ENCODE measurements at places on chromosomes 5 and 9.

DNA sequence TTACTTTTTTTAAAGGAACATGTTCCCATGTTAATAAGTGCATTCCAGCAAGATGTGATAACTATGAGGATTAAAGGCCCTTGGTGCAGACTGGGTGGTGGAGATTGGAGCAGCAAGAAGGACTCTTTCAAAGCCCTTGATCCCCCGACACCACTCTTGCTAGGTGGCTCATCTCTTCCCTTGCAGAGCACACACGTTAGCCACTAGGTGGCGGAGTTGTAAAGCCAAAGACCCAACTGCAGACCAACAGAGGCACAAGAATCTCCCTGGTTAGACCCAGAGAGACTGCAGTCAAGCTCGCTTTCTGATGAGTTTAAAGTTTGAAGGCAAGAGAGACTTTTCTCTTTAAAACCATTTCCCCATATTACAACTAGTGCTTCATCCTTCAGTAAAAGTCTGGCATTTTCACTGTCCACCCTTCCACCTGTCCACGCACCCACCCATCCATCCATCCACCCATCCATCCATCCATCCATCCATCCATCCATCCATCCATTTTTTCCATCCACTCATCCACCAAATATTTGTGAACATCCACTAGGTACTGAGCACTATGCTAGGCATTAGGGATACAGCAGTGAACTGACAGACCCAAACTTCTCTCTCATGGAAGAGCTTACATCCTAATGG lies 226.9 kb downstream of the MSX2 start:
- DNase-seq, result peak; percentile 17

DNA sequence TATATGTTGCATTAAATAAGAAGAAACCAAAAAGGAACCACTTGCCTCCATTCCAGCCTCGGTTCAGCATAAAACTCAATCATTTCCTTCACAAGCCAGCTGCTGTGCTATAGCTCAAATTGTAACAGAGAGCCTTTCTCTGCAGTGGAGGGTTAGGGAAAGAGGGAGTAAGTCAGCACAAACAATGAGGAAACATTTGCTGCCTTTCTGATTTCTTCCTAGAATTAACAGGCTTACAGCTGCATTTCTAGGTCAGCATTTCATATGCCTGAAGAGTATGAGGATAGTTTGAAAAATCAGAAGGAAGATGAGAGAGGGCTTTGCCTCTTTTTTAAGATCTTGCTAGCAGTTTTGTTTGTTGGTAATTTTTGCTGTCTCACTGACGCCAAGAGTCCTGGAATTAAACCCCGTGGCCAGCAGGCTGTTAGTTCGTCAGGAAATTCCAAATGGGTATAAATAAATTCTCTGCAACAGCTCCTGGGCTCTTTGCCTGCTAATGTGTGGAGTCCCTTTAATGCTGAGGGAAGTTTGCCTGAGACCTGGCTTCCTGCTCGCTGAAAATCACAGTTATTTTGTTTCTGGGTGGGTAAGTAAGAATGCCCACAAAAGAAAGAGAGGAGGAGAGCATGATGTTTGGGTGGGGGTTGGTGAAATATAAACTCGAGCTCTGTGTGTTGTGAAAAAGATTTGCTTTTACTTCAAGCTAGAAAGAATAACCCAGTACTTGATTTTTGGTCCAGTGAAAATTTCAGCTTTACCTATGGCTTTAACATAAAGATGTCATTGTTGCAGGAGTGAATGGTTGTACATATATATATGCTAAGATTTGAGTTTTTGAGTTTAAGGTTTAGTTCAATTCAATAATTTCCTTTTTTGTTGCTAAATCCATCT lies 148.1 kb upstream of the DMRT1 start:
- DNase-seq, result no peak

GRCh38 chr9:130003943-130004552 lies 38.9 kb downstream of the FNBP1 start:
- no peak for DNase-seq

DNA sequence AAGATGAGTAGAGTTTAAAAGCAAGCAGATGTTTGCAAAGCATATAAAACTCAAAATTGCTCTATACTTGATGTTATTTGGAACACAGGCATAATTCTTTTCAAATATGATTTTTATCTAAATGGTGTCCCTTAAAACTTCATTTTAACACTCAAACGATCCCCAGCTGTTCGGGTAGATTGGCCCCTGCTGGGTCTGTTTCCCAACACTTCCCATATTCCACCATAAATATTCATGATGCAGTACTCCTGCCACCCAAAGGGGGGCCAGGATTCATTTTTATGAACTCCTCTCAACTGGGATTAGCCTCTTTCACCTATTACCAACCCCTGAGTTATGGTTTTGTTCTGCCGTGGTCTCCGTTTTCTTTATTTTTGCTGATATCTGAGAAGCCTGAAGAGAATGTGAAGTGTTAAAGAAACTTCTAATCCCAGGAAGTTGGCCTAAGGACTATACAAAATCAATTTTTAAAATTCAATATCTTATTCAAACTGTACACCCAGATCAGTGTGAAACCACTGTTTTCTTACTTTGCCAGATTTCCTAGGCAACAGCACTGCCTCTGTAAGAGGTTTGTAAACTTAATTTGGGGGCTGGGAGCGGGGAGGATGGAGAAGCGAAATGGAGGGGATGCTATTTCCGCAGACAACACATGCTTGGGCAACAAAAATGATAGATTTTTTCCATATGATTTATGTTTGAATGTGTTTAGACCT lies 384.1 kb downstream of the DMRT2 start:
- DNase-seq, result no peak

GRCh38 chr5:112737070-112737462 lies 619 bp upstream of the APC start:
- no peak for DNase-seq

GRCh38 chr5:50995285-50995942 lies 329.0 kb downstream of the PARP8 start:
- no peak for DNase-seq

- no peak for DNase-seq
Observed at GRCh38 chr5:1782385-1783215, 17.0 kb downstream of the MRPL36 start.

- no peak for DNase-seq
Observed at GRCh38 chr9:137672907-137673791, 54.3 kb downstream of the EHMT1 start.

DNA sequence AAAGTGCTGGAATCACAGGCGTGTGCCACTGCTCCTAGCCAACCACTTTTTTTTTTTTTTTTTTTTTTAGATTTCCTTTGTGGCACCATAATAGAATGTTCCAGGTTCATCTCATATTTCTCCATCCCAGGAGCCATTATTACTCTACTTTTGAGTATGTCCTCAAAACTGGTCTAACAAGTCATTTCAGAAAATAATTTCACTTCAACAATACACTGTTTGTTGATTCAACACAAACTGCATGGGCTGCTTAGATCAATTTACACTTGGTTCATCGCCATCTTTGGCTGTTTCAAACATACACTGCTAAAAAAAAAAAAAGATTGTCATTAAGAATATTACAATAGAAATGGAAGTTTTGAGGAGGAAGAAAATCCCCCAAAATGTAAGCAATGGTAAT lies 57.9 kb downstream of the CSNK1A1 start:
- no peak for DNase-seq

- DNase-seq, result no peak
Observed at GRCh38 chr5:1021136-1021968, 12.8 kb downstream of the NKD2 start.

DNA sequence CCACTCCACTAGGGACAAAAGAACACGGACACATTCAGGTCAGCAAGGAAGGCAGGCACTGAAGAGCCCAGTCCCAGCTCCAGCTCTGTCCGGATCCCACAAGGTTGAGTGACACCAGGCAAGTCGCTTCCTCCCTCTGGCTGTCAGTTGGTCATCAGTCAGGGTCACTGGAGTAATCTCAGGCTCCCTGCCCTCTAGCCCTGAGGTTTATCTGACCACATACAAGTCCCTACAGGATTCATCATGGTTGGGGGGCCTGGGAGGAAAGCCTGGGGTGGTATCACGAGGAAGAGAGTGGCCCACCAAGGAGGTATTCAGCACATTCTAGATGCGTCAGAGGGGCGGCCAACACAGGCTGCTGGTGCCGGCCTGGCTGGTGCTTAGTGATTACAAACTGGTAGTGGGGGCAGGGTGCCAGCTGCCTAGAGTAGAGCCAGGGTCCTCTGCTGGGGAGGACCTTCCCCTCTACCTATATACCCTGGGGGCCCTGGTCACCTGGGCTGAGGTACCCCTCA lies 81.5 kb downstream of the SHB start:
- DNase-seq, result no peak

- DNase-seq, result no peak
Observed at GRCh38 chr5:141633871-141634561, 2.6 kb downstream of the HDAC3 start.

DNA sequence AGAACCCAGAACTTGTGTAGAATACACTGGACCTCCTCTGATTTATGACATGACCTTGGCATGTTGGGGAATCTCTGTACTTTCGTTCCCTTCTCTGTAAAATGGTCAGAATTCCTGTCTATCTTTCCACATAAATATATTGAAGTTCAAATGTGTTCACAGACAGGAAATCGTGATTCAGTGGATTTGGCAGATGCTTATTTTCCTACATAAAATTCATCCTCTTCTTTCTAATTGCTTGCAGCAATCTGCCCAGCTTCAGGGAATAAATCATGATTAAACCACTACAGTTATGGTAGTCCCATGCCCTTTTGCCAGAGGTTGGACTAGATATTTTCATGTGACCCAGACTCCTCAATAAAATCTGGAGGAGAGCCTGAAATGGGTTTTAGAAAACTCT lies 52.1 kb upstream of the ARL15 start:
- no peak for DNase-seq

Data from stimulated activated CD8-positive, alpha-beta memory T cell treated with anti-CD3 and anti-CD28 coated beads, Interleukin-4, amount 100 ng/mL, for 4 hours (primary cell).